Fibroblast of the aortic adventitia (primary cell): ENCODE measurements at places on chromosomes 5 and 9. TPM values are rescaled to one million over a fixed set of nuclear protein-coding genes. Genes with fewer than 3 reads are reported as not detected.

Gene SLC6A7
- total RNA-seq: not detected in 2 replicates

Gene TSSK1B
- total RNA-seq: 1.4 TPM in 1 of 2 replicates, not detected in the other

Gene PDZD2
- under 0.01 and 2.5 TPM in 2 replicates for total RNA-seq

Gene MARVELD2
- total RNA-seq: 0.63 and 0.65 TPM in 2 replicates

Gene CCNO
- 0.18 TPM in 1 of 2 replicates, not detected in the other for total RNA-seq

Gene PAEP
- total RNA-seq: not detected in 2 replicates

Gene DAPK1
- total RNA-seq: 30.9 and 119 TPM in 2 replicates

Gene IL13
- not detected in 2 replicates for total RNA-seq

Gene ANKRD31
- 0.16 and 0.18 TPM in 2 replicates for total RNA-seq

Gene SLC6A19
- total RNA-seq: not detected in 2 replicates

Gene OR2V2
- not detected in 2 replicates for total RNA-seq

Gene SLC36A3
- total RNA-seq: not detected in 2 replicates

Gene FGD3
- total RNA-seq: not detected in 2 replicates

Gene BRINP1
- 3.1 and 5.8 TPM in 2 replicates for total RNA-seq

Gene PCDHB2
- 0.36 and 0.82 TPM in 2 replicates for total RNA-seq

Gene ADAMTS16
- total RNA-seq: 0.27 TPM in 1 of 2 replicates, not detected in the other

Gene NEUROG1
- not detected in 2 replicates for total RNA-seq

Gene OCLN
- total RNA-seq: 1.1 and 3.0 TPM in 2 replicates
